Right forelimb (tissue), 1 donor: ENCODE measurements at places on chromosomes 2 and 18.

DNA sequence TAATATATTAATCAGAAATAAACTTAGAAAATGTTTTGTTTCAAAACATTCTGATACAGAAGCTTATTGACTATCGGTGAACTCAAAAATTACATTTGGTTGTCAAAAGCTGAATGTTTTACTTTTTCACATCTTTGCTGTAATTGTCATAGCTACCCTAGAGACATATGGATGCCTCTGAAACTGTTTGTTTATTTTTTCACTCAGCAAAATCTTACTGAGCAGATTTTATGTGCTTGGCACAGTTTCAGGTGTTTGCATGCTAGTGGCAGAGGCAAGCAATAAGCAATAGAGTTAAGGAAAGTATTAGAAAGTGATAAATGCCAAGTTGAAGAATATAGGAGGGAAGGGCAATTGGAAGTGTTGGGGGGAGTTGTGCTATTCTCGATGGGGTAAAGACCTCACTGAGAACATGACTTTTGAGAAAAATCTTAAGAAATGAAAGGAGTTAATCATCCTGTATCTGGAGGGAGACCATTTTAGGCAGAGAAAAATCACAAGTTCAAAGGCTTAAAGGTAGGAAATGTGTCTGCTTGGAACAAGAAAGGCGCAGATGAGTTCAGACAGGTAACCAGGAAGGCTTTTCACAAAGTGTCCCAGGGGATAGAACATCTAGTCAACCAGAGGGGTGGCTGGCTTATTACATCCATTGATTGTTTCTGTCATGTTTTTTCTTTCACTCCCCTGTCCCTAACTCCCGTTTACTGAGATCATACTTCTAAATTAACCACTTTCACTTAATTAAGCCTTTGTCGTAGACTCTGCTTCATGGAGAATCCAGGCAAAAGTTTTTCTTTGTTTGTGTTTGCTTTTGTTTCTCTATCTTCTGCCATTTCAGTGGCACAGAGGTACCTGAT is 27.2 kb upstream of the COBLL1 start:
- no peak for DNase-seq

DNA sequence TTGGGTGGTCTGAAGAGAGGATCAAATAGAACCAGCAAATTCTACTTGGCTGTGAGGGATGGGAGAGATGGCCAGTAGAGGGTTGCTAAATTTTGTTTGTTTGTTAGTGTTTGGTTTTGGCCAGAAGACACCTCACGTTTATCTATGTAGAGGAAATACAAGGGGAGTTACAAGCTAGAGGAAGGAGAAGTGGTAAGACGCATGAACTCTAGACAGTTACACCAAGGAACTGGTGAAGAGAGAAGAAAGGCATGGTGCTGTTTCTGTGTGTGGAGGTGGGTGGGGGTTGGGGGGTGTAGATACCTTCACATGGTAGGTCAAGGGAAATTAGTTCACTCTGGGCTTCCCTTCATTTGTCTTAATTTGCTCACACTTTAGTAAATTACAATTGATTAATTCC is 25.6 kb downstream of the RASGRP3 start:
- DNase-seq = no peak

DNA sequence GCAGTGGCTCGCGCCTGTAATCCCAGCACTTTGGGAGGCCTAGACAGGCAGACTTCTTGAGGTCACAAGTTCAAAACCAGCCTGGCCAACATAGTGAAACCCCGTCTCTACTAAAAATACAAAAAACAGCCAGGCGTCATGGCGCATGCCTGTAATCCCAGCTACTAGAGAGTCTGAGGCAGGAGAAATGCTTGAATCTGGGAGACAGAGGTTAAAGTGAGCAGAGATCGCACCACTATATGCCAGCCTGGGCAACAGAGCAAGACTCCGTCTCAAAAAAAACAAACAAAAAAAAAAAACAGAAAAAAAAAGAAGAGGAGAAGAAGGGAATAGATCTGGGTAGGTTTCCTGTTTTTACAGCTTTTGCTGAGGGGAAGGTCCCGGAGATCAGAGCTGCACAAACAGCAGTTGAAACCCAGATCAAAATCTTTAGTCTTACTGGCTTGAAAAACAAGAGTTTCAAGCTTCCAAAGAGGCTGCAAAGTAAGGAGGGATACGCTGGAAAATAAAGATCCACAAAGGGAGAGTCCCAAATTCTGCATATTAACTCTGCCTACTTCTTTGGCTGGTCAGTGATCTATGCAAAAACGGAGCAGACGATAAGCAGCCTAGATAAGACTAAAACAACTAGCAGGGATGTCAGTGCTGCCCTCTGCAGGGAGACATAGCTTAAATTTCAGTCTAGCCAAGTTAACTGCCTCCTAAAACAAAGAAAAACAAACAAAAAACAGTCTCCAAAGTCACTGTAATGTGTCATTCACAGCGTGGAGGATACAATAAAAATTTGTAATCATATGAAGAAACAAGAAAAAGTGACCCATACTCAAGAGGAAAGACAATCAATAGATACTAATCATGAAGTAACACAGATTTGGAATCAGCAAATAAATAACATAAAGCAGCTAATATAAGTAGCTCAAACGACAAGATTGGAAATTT is 74.1 kb downstream of the TLK1 start:
- no peak for DNase-seq

DNA sequence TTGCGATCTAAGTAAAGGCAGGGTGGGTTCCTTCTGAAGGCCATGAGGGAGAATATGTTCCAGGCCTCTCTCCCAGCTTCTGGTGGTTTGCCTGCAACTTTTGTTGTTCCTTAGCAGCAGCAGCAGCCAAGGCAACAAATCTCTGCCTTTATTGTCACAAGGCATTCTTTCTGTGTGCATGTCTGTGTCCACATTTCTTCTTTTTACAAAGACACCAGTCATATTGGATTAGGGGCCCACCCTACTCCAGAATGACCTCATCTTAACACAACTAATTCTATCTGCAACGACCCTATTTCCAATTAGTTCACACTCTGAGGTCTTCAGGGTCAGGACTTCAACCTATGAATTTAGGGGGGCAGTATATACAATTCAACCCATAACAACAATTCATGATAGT is 587.5 kb downstream of the XIRP2 start:
- DNase-seq = no peak

DNA sequence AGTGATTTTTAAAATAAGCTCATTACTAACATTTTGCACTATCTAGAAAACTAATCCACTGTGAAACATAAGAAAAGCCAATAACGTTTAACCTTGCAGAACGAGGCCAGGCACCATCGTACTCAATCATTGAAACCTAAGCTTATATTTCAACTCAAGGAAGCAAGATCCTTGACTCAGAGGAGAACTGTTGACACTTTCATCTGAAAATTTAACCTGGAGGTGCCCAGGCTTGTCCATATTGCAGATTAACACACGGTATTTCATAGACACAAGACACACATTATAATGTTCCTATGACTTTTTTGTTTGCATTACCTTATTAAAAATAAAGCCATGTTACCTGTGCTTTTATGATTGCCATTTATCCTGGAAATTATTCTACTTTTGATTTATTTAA is 89.6 kb downstream of the ZNF385B start:
- no peak for DNase-seq

- DNase-seq = no peak
Measured at GRCh38 chr2:171889808-171890207, 4.2 kb downstream of the SLC25A12 start.

- no peak for DNase-seq
Measured at GRCh38 chr2:202152104-202152715, 79.2 kb downstream of the KIAA2012 start.

GRCh38 chr2:172106108-172106961 is 3.6 kb upstream of the DLX2 start:
- DNase-seq = peak; percentile 51

DNA sequence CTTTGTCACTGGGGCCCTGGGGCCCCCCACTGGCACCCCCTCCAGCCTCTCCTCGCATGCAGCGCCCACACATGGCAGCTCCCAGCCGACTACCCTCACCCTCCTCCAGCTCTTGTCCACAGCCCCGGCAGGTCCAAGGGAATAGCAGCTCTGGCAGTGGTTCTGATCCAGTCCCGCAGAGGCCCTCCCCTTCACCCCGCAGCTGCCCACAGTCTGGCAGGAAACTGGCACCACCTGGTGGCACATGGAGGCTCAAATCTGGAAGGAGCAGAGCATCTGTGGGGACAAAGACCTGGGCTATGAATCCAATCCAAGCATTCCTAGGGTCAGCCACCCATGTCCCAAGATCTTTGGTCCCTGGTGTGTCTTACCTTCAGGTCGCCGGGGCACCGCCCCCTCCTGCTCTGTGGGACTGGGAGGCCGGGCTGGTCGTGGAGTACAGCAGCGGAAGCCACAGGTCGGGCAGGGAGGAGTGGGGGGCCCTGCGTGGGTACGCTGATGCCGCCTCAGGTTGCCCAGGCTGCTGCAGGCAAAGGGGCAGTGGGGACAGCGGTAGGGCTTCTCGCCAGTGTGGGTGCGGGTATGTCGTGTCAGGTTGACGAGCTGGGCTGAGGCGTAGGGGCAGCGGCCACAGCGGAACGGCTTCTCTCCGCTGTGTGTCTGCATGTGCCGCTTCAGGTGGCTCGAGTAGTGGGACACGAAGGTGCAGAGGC is 2.3 kb downstream of the ZNF513 start:
- DNase-seq = no peak

GRCh38 chr2:10504994-10505820 is 57.1 kb upstream of the ODC1 start:
- no peak for DNase-seq

DNA sequence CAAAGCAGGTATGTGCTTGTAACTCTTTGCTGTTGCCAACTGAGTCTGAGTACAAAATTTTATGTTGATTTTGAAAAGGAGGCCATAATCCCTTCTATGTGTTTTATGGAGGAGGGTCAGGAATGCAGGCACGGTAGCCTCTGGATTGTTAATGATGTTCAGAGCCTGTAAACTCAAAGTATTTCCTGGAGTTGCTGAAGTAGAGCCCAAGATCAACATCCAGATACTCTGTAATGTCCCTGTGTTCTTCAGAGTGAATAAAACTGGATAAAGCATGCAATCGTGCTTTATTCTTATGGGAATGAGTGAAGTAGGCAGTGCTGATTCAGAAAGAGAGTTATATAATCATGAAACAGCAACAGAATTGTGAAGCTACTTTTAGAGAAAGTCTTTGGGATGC is 61.8 kb upstream of the CHRNA1 start:
- DNase-seq = no peak

- DNase-seq = no peak
Measured at GRCh38 chr2:132426033-132426432, 9.4 kb downstream of the GPR39 start.

GRCh38 chr2:191152482-191153240 is 1.9 kb upstream of the STAT4 start:
- DNase-seq = no peak

DNA sequence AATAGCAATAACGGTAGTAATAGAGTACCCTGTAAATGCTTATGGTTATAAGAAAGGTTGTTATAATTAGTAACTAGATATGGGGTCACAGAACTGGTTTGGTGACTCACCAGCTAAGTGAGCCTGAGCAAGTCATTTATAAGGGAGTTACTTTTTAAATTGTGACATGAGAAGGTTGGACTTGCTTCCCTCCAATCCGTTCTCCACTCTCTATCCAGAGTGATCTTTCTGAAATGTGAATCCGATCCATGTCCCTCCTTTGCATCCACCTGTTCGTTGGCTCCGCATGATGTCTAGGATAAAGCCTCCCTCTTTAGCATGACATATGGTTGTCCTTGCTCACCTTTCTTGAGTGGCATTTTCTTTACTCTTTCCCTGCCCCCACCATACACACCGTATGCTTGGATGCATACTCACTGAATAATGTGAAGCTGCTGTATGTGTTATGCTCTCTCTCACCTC is 83.1 kb downstream of the CDC42EP3 start:
- DNase-seq = no peak

DNA sequence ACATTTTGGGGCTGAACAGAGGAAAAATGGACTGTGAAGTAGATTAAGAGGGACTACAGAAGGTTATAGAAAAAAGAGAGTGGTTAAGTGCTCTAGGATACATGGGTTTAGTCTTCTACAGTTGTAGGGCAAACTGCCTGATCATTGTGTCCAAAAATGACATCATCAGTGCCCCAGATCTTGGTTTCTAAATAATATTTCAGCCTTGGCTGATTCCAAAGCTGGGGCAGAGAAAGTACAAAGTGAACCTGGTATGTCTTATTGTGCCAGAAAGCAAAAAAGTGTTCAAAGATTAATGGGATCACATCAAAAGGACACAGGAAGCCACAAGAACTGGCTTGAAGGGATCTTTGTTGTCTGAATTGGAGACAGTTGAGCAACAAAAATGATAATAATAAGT is 97.1 kb upstream of the ZNF521 start:
- no peak for DNase-seq

- no peak for DNase-seq
Measured at GRCh38 chr2:64586054-64586453, 61.9 kb downstream of the AFTPH start.

DNA sequence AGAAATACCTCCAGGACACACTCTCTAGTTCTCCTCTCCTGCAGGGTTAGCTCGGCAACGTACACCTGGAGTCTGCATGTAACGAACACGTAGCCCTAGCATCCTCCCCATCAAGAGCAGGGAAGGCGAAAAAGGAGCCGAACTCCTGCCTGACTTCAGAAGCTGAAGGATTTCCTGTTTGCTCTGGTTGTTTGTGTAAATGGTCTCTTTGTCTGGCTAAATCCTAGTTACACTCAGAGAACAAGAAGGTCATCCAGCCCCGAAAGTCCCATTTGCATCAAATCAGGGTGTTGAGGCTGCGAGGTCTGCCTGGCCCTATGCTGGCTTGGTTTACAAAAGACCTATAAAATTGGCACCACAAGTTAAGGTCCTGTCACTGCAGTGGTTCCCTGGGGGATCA is 66.4 kb upstream of the POMC start:
- no peak for DNase-seq

GRCh38 chr2:211454679-211455078 is 898.3 kb downstream of the CPS1 start:
- no peak for DNase-seq

GRCh38 chr2:161436411-161436810 is 20.3 kb downstream of the TBR1 start:
- DNase-seq = no peak

DNA sequence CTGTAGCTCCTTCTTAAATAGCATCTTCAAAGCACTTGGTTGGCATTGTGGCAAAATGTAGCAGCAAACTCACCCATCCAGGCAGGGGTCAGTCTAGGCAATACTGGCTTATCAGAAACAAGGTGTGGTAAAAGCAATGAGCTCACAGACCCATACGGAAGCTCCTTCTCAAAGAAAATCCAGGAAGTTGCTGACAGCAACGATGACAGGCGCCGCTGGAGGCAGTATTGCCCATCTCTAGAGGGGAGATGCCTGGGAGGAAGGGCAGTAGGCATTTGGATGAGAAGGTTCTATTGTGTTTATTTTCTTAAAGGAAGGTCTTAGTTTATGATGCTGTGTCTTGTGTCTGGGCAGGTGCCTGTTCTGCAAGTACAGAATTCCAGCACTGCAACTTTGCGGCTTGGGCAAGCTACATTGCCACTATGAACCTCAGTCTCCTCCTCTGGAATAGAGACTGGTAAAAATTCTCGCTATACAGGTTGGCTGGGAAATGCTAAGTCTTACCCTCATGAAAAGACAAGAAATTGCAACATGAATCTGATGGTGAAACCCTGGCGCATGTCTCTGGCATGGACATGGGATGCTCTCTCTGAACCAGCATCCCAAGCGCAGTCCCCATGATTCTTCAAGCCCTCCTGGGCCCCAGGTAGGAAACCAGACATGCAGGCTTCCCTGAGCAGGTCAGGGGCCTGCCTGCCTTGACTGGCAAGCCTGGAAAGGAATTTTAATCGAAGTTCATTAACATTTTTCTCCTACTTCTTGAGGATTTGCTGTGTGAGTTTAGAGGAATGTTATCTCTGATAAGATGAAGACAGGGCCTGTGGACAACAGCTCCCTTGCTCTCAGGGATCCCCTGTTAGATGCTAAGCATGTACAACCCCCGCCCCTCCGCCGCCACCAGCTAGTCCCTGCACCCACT is 156.0 kb downstream of the TFCP2L1 start:
- DNase-seq = no peak
